ENCODE measurements at places on chromosomes 6 and 20.

- no peak for DNase-seq
Measured at GRCh38 chr6:105967917-105968602, 118.1 kb upstream of the PRDM1 start.

DNA sequence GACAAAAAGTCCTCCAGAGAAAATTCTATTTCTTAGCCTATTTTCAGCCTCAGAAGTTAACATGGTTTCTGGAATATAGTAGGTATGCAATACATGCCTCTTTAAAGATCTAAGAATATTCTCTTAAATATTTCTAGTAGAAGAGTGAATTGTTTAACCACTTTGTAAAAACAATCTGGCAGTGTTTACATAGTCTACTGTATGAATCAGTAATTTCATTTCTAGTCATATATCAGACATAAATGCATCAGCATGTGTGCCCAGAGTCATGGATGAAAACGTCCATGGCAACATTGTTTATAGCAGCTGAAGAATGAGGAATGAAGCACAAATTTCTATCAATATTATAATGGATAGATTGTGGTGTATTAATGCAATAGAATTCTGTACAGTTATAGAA lies 124.9 kb downstream of the NKAIN2 start:
- no peak for DNase-seq

DNA sequence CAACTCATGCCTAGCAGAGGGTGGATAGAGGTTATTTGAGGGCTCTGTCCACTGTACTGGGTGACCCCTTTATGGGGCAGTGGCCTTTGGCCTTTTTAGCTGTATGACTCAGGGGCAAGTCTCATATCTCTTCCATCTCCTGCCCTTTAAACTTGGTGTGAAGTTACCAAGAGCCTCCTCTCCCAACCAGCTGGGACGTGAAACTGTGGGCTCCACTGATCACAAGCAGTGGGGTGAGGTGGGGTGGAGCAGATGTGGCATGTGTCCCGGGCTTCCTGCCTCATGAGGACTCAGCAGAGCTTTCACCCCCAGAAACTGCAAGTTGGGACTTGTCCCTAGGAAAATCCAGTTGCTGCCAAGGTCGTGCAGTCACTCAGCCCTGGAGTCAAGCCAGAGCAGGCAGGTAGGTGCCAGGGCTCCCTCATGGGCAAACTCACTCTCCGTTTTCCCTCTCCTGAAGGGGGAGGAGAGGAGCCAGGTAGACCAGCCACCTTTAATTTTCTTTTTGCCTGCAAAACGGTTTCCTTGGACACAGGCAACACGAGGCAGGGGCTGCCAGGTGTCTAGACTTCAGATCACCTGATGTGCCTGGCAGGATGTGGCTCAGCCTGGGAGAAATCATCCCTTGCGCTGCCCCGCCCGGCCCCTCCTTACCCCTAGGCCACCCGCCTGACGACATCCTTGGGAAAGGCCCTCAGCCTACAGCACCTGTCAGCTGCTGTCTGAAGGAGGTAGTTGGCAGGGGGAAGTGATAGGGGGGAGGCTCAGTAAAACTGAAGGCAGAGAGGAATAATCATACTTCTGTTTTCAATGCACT lies 4.0 kb downstream of the CDKN1A start:
- DNase-seq = peak; percentile 45

DNA sequence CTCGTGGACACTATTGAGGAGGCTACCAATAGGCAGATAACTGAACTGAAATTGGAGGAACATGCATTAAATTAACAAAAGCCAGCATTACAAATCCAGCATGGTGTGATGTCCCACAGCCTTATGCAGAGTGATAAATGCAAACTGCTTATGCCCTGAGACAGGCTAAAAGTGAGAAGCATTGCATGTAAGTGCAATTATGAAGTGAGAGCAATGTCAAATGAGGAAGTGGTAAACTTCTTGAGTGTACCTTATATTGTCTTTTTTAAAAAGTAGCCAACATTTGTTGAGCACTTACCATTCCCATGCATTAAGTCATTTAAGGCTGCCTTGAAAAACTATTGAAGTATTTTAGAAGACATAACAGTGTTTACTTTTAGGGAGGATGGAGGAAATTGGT lies 212.2 kb downstream of the TBC1D7 start:
- no peak for DNase-seq

GRCh38 chr6:130420911-130421310 lies 55.1 kb downstream of the TMEM200A start:
- DNase-seq = no peak

DNA sequence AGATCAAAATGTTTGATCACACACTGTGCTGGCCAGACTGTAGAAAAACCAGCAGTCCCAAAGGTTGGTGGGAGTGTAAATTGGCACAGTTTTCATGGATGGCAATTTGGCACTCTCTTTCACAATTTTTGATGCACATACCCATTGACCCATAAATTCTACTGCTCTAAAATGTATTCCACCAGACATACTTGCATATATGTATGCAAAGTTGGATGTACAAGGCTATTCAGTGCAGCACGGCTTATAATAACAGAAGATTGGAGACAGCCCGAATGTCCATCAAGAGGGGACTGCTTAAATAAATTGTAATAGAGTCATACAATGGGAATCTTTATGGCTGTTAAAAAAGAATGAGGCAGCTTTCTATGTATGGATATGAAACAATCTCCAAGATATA lies 101.7 kb upstream of the TOP1 start:
- DNase-seq = no peak

DNA sequence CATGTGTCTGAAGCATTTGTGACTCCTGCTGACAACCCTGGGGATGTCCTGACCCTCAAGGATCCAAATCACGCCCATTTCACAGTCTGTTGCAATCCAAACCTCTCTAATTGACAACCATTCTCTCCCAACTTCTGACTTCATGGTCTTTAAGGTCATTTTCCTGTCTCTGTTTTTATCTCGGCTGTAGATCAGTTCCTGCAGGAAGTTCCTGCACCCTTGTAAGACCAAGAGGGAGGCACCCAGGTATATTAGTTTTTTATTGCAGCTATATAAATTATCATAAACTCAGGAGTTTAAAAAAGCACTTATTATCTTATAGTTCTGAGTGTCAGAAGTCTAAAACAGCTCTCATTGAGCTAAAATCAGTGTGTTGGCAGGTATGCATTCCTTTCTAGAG lies 166.8 kb downstream of the BTBD3 start:
- DNase-seq = no peak

DNA sequence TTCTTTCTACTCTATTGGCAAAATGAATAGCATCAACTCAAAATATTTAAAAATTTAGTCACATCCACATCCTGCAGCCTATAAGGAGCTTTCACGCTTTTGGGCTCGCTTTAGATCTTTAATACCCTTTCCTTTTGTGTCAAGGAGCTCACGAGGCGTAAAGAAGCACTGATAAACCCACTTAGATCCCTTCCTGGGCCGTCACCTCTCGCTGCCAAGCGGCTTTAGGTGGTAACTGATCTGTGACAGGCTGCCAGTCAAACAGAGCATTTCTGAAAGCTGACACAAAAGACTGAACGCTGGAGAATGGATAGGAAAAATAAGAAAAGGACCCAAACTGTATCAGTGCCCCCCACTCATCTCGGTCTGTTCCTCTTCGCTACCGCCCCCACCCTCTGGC lies 385.7 kb upstream of the MMS22L start:
- DNase-seq = no peak

GRCh38 chr6:116533233-116533957 lies 12.1 kb downstream of the TRAPPC3L start:
- DNase-seq = no peak

DNA sequence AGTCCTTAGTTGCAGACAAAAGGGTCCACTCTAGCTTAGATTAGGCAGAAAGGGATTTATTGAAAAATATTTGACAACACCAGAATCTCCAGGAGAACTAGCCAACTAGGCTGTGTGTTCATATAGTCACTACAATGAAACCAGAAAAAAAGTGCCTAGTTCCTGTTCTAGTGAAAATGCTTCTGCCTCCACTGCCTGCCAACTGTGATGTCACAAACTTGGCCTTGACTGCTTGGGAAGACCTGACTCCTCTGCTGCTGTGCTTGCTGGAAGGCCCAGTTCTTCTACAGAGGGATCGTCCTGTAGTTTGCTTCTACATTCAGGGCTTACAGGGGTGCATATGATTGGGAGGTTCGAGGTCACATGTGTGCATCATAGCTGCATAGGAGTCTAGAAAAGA lies 40.3 kb upstream of the XRN2 start:
- DNase-seq = no peak

GRCh38 chr20:2747676-2748235 lies 52.7 kb downstream of the CPXM1 start:
- DNase-seq = no peak

GRCh38 chr6:158285656-158286021 lies 26.6 kb upstream of the TULP4 start:
- no peak for DNase-seq

DNA sequence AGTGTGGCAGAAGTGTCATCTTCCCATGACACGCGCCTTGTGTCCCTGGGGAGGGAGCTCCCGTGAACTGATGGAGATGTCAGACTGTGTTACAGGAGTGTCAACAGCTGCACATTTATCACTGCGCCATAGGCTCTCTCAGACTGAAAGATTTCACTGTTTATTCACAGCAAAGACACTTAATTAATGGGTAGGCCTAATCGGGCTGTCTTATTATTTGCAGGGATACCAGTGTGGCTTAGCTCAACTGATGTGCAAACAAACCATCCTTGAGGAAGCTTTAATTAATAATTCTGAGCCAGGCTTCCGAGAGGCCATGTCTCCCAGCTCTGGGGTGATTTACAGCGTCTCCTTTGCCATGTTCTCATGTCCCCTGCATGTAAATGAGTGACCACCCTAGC lies 771.0 kb downstream of the QKI start:
- no peak for DNase-seq

DNA sequence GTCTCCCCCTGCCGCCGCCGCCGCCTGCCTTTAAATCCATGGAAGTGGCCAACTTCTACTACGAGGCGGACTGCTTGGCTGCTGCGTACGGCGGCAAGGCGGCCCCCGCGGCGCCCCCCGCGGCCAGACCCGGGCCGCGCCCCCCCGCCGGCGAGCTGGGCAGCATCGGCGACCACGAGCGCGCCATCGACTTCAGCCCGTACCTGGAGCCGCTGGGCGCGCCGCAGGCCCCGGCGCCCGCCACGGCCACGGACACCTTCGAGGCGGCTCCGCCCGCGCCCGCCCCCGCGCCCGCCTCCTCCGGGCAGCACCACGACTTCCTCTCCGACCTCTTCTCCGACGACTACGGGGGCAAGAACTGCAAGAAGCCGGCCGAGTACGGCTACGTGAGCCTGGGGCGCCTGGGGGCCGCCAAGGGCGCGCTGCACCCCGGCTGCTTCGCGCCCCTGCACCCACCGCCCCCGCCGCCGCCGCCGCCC lies 474 bp downstream of the CEBPB start:
- DNase-seq = peak; percentile 30

DNA sequence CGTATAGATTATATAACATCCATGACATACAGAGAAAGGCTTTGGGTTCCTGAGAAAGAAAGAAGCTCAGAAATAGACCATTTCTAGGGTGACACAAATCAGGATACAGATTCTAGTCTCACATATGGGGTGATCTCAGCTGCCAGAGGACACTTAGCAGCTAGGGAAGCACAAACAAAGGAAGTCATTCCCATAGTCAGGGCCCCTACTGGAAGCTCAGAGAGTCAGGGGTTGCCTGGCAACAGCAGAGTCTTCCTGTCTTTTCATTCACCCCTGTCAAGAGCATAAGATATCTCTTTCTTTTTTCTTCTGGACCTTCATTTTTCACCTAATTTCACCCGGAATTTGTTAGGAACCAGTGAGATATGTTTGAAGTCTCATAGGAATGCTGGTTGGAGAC lies 81.9 kb upstream of the IYD start:
- no peak for DNase-seq

- DNase-seq = no peak
Measured at GRCh38 chr6:33959661-33960344, 156.0 kb upstream of the MLN start.

GRCh38 chr6:57209030-57209429 lies 13.1 kb downstream of the RAB23 start:
- no peak for DNase-seq

DNA sequence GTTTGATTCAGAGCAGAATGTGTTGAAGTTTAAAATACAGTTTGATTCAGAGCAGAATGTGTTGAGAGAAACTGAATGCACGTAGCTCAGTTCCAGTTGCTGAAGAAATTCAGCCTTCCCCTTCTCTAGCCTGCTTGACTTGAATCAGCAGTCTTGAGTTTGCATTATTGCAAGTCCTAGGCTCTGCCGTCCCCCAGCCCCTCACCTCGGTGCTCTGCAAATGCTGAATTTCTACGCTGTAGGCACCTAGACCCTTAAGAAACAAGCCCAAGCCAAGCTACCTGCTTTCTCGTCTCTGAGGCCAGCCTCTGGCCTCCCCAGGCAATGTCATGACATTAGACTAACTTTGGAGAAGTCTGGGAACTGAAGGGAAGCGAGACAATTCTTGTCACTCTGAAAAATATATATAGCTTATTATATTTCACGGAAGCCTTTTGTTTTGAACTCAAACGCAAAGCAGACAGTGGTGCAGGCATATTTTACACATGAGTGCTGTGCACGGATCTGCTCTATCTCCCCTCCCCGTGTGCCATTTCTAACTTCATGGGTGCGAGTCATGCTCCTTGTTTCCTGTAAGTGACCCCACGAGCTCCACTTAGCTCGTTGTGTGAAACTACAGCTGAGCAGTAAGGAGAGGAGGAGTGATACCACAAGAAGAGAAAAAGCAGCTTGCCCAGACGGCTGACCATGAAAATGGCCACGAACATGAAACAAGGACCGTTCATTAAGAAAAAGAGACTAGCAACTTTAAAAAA lies 71.4 kb upstream of the DUSP22 start:
- no peak for DNase-seq

GRCh38 chr6:159762681-159763293 lies 942 bp downstream of the ACAT2 start:
- DNase-seq = no peak

GRCh38 chr6:151702851-151703658 lies 104.4 kb upstream of the ESR1 start:
- no peak for DNase-seq

- DNase-seq = no peak
Measured at GRCh38 chr20:1819311-1820137, 75.7 kb upstream of the SIRPA start.

GRCh38 chr6:34102099-34102656 lies 43.7 kb downstream of the GRM4 start:
- DNase-seq = no peak
